IPS DF 19.7 (cell line): ENCODE measurements at places on chromosomes 4 and X.

DNA sequence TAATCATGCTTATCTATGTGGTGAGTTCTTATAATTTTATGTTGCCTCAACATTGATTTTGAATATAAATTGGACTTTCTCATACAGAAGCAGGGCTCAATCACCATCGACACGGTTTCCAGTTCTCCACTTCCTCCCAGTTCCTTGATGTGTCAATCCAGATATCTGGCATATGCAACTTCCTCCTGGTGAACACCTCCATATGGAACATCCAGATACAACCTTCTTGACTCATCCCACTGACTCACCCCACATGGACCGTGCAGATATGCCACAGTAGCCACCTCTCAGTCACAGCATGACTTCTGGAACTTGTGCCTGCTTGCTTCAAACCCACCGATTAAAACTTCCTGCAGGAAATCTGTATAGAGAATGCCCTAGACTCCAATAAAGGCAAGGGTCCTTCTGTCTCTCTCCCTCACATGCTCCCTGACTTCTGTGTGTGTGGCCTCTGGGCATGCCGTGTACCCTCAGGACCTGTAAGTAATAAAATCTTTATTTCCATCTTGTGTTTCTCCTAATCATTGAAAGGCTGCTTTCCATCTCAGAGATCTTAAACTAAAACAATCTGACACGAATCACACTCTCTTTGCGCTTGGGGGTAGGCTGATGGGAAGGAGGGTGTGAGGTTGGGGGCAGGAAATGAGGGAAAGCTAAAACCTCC is 67.0 kb downstream of the HTRA3 start:
- no peak for DNase-seq

GRCh38 chrX:357035-357692 is 29.5 kb downstream of the PPP2R3B start:
- no peak for DNase-seq

DNA sequence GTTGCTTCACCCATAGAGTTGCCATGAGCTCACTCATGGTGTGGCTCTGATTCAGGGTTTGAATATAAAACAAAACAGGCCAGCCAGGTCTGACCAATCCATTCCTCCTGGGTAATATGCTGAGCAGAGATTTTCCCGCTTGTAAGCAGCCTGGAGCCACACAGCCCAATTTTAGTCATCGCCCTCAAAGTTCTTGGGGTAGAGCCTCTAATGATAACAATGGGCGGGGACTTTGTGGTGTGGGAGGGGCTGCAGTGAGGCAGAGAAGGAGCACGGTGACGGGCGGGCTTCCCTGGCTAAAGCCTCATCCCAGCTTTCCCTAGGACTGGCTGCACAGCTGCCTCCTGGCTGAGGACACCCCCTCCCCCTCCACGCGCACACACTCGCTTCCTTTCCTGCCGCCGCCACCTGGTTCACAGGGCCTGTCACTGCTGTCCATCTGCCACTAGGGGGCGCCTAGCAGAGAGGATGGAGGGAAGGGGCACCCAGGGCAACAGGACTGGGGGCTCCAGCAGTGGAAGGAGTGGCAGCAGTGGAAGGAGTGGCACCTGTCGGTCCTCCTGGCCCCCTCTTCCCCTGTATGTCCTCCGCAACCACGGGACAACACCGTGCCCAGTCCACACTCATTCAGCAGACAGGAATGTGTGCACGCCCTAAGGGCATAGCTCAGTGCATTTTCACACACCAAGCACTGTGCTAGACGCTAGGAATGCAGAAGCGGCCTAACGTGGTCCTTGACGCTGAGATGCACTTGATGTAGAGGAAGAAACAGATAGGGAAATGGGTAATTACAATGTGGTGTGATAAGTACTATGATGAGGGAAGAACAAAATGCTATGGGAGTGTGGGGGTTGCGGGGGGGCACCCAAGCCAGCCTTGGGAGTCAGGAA is 26.8 kb downstream of the PRPS1 start:
- peak; percentile 35 for DNase-seq

DNA sequence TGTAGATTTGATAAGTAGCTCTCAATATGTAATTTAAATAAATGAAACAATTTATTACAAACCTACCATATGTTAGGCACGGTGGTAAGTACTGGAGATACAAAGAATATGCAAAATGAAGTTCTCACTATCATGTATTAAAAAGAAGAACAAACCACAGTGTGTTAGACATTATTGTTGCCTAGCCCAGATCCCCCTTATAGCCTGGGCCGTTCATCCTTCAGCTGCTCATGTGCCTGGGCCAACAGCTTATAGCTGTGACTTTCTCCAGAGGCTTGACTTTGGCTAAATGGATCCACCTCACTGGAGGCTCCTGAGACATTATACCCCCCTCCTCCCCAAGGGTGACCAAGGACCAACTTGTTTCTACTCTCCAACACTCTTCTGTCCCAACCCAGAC is 29.8 kb upstream of the CCNG2 start:
- DNase-seq = no peak

GRCh38 chr4:151885123-151885522 is 124.3 kb upstream of the GATB start:
- no peak for DNase-seq

DNA sequence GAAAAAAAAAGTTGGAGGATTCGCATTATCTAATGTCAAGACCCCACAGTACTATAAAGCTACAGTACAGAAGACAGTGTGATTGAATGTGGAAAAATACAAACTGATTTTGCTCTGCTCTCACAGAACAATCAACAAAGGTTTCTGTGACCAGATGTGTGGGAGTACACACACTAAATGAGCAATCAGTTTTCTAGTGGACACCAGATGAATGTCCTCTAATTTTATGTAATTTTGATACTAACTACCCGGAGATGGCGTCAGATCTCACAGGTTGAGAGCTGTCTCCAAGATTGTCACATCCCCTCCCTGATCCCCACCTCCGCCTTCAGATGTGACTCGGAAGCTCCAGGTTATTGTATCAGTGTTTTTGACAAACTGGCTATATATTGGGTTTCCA is 81.9 kb upstream of the HUWE1 start:
- DNase-seq = no peak

DNA sequence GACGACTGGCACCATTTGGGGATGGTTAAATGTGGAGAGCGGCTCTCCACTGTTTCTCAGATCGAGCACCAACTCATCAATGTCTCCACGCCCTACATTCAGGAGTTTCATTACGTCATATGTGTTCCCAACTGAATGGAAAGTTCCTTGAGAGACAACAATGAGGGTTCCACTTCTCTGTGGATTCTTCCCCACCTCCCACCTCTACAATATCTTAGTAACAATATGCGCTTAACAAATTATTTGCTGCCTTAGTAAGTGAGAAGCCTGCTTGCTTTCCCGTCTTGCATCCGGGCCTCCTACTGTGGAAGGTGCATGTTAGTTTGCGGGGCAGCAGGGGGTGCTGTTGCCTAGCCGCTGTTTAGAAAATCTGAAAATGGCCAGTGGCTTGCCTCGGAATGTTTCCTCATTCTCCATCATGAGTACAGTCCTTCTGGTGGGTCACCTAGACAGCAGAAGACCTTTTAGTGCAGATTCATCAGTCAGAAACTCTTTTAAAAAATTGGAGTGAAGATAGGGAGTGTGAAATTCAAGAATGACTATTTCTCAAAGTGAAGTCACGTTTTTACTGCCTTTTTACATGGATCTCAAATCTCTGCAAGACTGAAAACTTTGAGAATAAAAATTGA is 55.7 kb downstream of the PHOX2B start:
- DNase-seq = peak; percentile 17

GRCh38 chrX:6708041-6708440 is 173.1 kb upstream of the VCX3A start:
- DNase-seq = peak; percentile 38

DNA sequence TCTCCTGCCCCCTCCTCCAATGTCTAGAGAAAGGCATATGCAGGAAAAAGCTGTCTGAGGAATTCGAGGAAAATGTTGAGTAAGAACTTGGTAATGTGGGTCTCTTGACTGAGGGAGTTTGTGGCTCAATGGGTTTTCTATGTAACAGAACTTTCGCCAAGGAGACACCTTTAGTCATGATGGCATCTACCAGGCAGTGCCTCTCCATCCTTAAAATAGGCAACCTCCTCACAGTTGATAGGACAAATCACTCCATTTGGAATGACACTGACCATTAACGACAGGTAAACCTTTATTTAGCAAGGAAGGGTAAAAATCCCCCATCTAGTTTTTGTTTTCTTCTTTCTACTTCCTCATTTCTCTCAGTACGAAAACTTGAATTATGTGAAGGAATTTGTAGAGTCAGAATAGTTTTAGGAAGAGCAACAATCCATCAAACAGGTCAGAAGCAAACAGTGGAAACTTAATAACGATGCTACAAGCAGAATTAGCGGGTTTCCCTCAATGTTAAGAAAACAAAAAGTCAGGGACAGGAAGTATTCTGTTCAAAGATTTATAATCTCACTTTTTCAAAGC is 2.7 kb downstream of the GSX2 start:
- no peak for DNase-seq

DNA sequence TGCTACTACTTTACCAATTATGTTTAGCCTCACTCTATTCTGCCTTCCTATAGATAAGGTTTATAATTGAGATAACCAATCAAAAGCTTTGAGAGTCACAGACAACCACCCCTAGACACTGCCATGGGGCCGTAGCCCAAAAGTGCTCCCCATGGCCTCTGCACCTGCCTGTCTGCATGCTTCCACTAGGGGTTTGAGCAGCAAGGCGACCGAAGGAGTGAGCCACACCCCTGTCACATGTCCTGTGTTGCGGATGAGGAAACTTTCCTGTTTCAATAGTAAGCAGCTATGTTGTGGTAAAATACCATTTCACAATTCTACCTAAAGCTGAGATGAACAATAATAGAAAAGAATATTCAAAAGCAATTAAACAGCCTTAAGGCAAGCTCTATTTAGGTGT is 856.0 kb upstream of the FRG1 start:
- DNase-seq = no peak

DNA sequence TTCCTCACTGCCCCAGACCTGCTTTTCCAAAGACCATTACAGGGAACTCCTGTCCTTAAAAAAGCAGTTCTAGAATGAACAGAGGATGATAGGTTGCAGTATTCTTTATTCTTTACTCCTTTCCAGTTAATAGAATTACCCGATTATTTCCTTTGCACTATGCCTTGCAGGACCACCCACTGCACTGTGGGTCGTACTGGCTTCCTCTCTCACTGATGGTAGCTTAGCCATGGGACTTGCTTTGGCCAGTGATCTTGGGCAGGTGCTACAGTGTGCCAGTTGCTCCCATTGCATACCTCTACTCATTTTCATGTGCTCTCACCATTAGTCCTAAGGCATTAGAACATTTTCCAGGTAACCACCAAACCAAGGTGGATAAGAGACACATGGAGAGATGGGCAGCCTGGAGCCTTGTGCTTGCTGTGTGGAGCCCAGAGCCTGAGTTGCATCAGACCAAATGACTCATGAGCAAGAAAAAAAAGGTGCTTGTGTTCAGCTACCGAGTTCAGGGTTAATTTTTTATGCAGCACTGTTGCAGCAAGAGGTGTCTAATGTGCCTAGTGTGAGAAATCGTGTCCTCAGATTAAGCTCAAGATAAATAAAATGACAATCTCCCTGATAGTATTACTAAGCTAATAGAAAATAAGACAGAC is 7.6 kb upstream of the UNC5C start:
- no peak for DNase-seq

GRCh38 chr4:137432446-137433311 is 99.6 kb downstream of the PCDH18 start:
- DNase-seq = no peak

GRCh38 chrX:11215191-11215921 is 77.9 kb upstream of the AMELX start:
- no peak for DNase-seq

GRCh38 chr4:24650849-24651640 is 66.7 kb upstream of the DHX15 start:
- no peak for DNase-seq
